ENCODE measurements at places on chromosomes 5 and 9. TPM values are rescaled to one million over a fixed set of nuclear protein-coding genes. Genes with fewer than 3 reads are reported as not detected.

The FOXD4 gene
- total RNA-seq, result 0.12 TPM

The SLC36A2 gene
- total RNA-seq, result 0.22 TPM

GRCh38 chr9:126439402-126439765 is 112.8 kb downstream of the MVB12B start:
- DNase-seq, result no peak

GRCh38 chr5:3182133-3182876 is 413.3 kb upstream of the IRX1 start:
- no peak for DNase-seq

The SH3RF2 gene
- total RNA-seq, result 350 TPM

DNA sequence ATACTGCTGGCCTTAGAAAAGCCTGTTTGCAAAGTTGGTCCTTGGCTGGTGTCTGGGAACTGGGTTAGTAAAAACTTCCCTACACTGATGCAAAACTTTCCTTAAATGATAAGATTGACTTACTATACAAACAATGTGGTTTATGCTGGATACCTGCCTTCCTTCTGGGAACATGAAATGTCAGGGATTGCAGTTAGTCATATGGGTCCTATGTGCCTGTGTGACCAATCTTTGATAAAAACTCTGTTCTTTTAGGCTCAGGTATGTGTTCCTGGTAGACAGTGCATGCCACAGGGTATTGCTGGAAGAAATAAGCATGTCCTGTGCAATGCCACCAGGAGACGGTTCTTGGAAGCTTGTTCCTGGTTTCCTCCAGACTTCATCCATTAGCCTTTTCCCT is 173.3 kb downstream of the RMI1 start:
- DNase-seq, result no peak

DNA sequence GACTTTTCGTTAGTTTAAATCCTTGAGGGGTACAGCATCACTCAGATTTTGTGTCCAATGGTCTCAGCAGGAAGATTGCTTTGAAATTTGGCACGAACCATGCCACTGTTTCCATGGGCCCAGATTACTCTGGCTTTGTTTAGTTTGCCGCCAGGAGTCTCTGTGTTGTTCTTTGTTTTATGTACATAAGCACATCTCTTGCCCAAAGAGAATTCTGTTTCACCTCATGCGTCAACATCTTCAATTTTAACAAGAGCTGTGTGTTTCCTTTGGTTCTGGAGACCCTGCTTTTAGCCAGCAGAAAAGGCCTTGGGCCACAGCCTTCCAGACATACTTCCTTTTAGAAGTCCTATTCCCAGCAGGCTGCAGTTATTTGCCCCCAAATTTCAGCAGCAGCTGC is 62.4 kb downstream of the TNPO1 start:
- DNase-seq, result no peak

DNA sequence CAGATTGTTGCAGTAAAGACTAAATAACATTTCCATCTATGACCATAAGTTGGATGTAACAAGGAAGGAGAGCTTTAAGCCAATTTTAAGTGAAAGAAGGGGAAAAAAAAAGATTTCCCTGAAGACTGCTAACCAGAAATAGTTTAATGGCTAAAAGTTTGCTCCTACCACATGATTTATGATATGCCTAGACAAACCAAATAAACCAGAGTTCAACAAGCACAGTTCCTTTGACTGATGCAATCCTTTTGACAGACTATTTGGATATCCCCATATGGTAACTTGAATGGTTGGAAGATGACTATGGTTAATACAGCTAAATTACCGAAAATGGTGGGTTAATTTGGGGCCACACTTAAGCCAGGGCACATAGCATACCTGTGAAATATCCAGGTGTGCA is 338.5 kb downstream of the CETN3 start:
- no peak for DNase-seq

GRCh38 chr5:153630546-153630945 is 140.1 kb downstream of the GRIA1 start:
- no peak for DNase-seq

GRCh38 chr5:103561685-103562452 is 720 bp downstream of the NUDT12 start:
- DNase-seq, result peak; percentile 10
